ENCODE measurements at places on chromosomes 11 and 22.
A peak's percentile ranks its signal among the peaks of the same experiment; 100 is the strongest.

DNA sequence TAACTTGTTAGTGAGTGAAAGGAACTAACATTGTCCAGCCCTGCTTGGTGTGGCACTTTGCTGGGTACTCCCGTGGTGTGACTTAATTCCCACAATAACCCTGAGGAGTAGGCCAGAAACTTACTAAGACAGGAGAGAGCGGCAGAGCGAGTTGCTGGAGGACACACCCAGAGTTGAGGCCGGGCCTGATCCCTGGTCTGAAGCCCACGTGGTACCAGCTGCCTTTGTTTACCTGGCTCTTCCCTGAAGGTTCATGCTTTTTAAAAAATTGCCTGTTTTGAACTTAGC is 594 bp downstream of the MPST start:
- peak; percentile 62 for DNase-seq

DNA sequence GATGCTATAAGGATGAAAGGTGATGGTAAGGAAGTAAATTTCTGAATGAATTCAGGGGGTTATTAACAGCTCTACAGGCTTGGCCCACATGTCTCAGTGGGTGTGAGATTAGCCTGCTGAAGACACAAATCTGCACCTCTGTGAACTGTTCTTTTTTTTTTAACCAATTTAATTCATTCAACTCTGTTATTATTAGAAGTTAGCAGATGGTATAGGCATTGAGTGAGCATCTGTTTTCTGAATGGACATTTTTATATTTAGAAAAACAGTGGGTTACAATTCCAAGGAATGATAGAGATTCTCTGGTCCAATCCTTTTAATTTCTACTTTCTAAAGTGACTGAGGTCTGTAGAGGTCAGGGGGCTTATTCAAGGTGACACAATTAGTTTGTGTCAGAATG is 122.0 kb upstream of the SORL1-AS1 start:
- DNase-seq: no peak

GRCh38 chr11:82356316-82356715 is 377.3 kb downstream of the FAM181B start:
- DNase-seq: no peak

DNA sequence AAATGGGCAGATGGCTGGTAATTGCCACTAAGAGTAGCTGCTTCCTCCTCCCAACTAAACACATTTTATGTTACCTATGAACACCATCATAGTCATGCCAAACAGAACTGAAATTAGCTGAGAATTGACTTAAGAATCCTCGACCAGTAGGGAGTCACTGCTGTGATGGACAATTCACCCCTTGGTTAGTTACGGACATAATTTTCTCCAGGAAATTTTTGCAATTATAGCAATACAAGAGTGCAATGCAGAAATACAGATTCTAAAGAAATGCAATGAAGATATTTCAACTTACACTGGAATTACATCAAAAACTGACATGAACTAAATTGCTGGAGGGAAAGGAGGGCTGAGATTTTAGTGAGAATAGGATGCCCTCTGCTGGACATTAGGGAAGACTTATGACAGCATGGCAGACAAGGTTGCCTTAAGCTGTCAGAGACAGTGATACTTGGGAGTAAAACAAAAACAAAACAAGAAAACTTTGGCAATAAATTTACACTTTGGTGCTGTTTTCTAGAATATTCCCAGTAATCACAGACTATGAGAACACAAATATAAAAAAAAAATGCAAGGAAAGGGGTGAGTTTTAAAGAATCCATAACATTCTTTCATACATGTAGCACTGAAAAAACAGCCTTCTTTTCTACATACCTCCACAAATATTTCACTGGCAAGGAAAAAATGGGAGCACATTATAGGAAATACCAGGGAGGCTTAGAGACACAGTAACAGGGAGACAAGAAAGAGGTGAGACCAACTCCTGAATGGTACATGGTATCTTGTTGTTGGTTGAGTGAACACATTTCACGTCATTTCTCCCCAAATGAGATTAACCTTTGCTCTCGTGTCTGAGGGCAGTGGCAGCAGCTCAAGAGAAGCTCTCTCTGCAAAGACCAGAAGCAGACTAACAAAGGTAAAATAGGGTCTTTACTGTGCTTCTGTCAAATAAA is 11.2 kb upstream of the PPP2R1B start:
- peak; percentile 63 for DNase-seq

DNA sequence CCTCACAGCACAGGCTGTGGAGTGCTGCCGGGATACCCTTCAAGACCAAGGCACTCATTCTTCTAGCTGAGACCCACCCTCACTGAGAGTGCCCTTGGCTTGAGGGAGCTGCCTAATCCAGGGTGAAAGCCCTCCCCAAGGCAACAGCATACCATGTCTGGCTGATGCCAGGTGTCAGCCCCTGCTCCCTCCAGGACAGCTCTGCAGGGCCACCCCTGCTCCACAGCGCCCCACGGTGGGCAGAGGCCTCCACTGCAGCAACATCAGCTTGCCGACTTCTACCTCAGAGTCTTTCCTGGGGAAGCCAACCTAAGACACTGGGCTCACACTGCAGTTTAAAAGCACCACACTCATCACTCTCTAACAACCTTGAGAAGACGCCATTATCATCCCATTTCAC is 29.0 kb downstream of the TTLL1 start:
- DNase-seq: peak; percentile 45

GRCh38 chr22:48505891-48506290 is 1321.8 kb downstream of the BRD1 start:
- no peak for DNase-seq

DNA sequence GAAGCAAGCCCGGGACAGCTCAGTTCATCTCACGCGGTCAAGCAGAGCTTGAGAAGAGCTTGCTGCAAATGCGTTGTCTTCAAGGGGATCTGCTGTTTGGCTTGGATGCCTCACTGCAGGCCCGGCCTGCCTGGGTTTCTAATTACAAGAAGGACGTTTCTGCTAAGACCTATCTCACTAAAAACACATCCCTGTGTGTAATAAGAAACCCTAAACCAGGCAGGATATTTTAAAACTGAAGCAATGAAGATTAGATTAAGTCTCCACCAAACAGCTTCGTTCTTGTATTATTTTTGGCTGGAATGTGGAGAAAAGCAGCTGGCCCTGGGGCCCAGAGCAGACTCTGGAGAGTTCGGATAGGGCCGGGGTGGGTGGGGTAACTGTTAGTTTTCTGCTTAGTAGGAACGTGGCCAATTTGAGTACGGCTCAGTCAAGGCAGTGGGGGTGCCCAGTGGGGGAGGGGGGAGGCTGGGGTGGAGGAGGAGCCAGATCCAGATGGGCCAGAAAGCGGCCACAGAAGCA is 6.0 kb downstream of the PKNOX2 start:
- no peak for DNase-seq

DNA sequence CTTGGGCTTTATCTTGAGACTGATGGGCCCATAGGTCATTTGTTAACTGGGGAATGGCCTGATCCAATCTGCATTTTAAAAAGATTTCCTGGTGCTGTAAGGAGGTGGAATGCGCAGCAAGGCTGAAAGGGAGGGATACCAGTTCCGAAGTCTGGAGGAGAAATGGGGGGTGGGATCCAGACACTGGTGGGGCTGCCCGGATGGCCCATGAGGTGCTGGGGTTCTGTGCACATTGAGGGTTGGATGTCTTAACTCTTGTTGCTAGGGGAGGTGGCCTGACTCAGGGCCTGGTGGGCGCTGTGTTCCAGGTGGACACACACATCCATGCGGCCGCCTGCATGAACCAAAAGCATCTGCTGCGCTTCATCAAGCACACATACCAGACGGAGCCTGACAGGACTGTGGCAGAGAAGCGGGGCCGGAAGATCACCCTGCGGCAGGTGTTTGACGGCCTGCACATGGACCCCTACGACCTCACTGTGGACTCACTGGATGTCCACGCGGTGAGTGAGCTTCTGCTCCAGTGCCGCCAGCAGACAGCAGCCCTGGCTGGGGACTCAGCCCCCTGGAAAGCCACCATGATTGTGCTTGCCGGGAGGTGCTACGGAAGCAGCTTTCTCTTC is 38.1 kb downstream of the AMPD3 start:
- no peak for DNase-seq

GRCh38 chr11:33910296-33910957 is 18.6 kb upstream of the LMO2 start:
- DNase-seq: no peak

GRCh38 chr11:66421492-66422205 is 814 bp downstream of the NPAS4 start:
- DNase-seq: peak; percentile 94

GRCh38 chr11:17388609-17389210 is at the start of gene KCNJ11:
Gene KCNJ11, minus strand, starts transcription at chr11:17388659. Its CDS starts 568 bp downstream, at chr11:17388091.
- no peak for DNase-seq

DNA sequence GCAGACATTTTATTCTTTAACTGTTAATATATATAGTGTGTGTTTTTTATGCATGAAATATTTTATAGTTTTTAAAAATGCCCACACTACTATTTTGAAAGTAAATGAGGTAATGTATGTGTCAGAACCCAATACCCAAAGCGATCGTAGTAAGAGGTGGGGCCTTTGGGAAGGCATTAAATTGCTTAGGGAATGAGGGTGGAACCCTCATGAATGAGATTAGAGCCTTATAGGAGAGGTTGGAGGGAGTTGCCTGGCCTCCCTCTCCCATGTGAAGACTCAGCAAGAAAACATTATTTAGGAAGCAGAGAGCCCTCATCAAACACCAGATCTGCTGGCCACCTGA is 11.1 kb downstream of the KLHL35 start:
- DNase-seq: no peak

- no peak for DNase-seq
Measured at GRCh38 chr11:45549257-45549656, 116.2 kb downstream of the CHST1 start.

DNA sequence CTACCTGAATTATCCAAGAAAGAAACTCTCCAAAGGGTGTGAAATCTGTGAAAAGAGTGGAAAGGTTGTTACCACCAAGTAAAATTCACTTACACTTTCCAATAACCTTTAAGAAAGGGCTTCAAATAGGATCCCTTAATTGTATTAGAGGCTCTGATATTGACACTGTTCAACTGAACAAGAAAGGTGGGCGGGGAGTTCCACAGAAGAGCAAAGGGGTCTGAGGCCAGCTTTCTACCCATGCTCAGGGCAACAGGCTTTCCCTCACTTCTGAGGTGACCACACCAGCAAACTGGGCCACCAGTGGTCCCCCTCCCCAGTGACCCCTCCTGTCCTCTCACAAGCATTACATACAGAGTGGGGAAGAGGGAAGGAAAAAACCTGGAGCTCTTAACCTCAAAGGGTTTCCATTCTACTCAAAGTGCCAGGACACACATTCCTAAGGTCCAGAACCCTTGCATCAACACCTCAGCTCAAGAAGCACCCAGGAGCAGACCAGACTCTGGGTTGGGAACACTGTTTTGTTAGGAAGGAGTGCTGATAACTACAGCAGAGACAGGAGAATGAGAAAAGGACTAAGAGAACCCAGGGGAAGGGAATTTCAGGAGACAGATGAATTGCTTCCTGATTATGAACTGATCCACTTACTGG is 71.6 kb upstream of the AKIP1 start:
- no peak for DNase-seq

GRCh38 chr11:93904716-93905115 is 54.3 kb upstream of the VSTM5 start:
- DNase-seq: no peak

GRCh38 chr22:38745676-38746460 is 9.9 kb downstream of the SUN2 start:
- DNase-seq: no peak

DNA sequence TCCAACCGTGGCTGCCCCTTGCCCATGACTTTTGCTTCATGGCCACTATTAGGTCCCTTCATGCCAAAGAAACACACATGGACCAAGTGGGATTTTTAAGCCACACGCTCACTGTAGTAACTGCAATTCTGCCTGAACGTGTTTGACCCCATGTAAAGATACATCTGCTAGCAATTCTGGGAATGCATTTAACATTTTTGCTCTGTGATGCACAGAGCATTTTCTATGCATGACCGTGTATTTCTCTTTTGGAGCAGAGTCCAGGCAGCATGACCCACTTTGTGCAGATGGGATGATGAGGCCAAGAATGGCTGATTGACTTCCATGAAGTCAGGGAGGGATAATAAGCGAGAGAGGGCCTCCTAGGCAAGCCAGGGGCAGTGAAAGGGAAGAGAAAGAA is 108.5 kb downstream of the TP53I11 start:
- peak; percentile 74 for DNase-seq

DNA sequence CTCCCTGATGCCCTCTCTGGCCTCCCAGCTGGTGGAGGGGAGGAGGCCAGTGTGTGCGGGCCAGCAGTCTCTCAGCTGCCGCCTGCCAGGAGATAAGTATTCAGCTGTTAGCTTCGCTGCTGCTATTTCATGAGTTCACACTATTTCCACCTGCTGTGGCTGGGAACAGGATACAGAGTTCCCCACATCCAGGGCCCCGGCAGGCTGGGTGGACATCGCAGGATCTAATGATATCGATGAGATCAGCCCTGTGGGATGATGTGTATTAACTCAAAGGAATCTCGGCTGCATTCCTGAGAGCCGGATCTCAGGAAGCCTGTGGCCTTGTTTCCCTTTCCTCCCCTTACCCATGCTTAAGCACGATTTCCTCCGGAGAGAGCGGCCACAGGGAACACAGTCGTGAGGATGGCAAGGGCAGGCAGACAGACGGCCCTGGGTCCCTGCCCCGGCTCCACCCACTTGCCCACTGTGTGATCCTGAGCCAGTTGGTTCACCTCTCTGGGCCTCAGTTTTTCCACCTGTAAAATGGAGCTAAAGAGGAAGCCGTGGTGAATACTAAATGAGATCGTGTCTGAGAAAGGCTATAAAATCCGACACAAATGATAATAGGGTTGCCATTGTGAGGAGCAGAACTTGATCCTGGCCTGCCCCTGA is 6.5 kb upstream of the PVALB start:
- DNase-seq: no peak

DNA sequence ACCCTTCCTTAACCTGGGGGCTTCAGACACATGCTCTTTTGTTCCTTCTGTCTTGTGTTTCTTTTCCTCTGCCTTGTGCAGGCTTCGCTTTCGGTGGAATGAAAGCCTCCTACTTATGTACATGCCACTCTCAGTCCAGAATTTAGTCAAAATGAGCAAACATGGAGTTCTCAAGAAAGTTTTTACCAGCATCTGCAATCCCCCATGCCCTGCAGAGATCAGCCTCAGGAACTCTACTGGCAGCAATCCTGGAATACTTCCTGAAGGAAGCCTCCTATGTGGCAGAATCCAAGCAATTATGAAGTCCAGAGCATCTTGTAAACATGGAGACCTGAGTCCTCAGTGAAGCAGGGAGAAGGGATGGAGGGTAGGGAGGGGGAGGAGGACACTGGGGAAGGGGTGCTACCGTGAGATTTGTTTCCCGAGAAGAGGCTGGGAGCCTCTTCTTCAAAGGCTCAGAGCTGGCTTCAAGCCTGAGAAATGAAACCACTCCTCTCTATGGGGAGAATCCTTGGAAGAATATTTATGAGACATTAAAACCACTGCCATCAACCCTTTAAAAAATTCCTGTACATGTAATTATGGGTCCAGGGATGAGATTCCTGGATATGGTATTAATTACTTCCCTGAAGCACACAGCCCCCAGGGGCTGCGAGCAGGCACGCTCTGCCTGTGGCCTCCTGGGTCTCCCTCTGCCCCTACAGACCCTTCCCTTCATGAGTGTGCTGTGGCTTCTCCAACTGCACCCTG is 58.4 kb downstream of the TENM4 start:
- DNase-seq: no peak

GRCh38 chr22:49886346-49887063 is 31.7 kb downstream of the ALG12 start:
- no peak for DNase-seq

Data from AG08396 (cell line).